Stimulated activated CD4-positive, alpha-beta T cell treated with anti-CD3 and anti-CD28 coated beads, Interleukin-15, amount 100 ng/mL, for 1 hour (primary cell): ENCODE measurements at places on chromosomes 7 and 10.
A peak's percentile ranks its signal among the peaks of the same experiment; 100 is the strongest.

DNA sequence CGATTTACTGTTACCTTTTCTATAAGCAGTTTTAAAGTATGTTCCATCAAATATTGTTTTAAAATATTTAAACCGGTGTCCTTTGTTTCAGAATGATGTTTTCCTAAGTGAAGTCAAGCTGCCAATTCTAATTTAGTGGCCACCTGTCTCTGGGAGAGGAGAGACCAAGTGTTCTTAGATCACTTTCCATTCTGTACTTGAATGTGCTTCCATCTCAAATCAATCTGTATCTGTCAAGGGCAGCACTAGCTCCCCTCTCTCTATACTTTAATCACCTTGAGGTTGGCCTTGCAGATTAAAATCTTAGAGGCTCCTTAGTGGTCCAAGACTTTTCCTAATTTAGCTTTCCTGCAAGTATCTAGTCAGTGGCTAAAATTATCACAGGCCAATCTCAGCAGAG, 49.6 kb downstream of the LGI1 start:
- no peak for DNase-seq

DNA sequence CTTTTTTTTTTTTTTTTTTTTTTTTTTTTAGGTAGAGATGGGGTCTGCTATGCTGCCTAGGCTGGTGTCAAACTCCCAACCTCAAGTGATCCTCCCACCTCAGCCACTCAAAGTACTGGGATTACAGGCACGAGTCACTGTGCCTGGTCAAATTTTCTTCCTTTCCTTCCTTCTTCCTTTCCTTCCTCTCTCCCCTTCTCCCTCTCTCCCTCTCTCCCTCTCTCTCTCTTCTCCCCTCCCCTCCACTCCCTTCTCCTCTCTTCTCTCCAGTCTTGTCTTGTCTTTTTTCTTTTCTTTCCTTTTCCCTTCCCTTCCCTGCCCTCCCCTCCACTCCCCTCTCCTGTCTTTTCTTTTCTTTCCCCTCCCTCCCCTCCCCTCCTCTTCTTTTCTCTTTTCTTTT, 7.2 kb upstream of the MLXIPL start:
- no peak for DNase-seq

GRCh38 chr7:142740786-142741185, 8.5 kb upstream of the PRSS1 start:
- no peak for DNase-seq

DNA sequence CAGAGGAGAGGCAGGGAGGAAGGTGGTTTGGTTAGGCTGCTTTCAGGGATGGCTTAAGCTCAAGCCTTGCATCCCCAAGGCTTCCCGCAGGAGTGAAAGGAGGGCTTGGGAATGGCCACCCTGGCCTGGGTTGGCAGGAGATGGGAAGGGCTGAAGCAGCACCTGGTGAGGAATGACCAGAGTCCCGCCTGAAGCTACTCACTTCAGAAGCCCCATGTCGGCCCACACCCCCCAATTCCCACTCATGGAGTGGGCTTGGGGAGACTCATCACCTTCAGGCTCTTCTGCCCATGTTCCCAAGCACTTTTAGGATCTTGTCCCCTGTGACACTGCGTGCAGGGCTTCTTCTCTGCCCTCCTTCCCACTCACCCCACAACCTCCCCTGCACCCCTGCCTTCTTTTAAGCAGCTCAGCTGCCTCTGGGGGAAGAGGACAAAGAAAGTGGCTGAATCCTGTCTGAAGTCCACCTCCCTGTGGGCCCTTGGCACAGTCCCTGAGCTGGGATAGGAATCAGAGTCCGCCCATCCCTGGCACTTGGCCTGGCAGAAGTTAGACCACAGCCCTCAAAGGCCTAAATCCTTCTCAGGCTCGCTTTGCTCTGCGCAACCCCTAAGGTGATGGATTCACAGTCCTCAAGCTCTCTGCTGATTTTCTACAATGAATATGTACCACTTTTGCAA, 16.5 kb downstream of the RGR start:
- no peak for DNase-seq

GRCh38 chr10:23280419-23281043, 64.1 kb downstream of the C10orf67 start:
- DNase-seq, result no peak

- no peak for DNase-seq
Measured at GRCh38 chr10:88062385-88062784, 199.0 kb downstream of the PTEN start.

DNA sequence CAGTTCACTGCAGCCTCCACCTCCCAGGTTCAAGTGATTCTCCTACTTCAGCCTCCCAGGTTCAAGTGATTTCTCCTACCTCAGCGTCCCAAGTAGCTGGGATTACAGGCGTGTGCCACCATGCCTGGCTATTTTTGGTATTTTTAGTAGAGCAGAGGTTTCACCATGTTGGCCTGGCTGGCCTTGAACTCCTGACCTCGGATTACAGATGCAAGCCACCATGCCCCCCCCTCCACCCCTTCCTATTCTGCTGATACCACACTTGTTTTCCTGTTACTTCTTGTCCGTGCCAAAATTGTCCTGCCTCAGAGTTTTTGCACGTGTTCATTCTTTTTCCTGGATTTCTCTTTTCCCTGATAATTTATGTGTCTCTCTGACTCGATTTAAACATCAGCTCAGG, 62.5 kb downstream of the R3HCC1L start:
- no peak for DNase-seq

DNA sequence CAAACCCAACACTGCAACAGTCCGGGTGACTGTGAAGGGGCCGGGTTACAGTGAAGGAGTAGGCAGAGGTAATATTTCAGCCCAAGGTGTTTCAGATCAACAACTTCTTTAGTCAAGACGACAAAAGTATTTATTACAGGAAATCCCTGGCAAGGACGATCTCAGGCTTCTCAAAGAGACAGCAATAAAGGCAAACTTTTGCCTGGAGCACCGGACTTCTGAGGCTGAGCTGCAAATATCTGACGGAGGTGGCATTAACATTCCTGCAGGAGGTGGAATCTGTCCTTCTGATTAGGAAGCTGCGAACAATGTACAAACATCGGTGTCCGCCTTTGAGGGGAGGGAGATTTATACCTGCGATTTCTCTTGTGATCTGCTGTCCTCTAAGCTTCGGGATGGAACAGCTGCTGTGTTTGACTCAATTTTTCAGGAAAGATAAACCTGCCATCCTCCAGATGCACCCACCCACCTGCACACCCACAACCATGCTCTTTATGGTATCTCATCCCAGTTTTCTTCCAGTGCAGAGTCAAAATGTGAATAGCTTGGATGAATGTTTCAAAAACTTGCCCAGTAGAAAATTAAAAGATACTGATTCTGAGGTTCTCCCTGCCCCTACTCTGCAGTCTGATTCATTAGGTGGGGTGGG, 32.1 kb downstream of the EMX2 start:
- no peak for DNase-seq

DNA sequence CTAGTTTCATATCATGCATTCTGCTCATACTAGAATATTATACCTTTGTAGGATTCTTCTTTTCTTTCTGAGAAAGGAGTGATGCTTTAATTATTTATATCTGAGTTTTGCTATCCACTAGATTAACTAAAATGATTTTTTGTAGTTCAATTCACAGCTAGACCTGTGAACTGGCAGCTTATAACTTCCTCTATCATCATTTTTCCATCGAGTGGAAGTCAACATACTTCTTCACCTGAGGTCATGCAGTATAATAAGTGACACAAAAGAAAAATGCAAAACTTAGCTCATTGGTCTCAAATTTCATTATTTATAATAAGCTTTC, 8.0 kb downstream of the LRRN3 start:
- DNase-seq, result no peak

DNA sequence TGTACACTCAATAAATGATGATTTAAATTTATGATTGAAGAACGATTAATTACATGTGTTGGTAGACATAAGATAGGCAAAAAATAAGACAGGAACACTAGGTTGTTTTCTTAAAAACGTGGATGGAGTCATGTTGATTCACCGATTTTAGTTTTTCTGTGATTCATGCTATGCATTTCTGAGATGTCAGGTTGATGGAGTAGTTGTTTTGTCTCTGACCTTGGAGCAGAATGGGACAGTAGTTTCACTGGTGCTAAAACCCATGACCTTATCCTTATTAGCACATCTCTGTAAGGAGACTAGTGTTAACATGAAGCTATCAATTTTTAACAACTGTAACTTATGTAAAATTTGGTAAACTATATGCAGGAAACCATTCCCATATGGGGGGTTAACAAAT, 611.6 kb upstream of the FZD8 start:
- no peak for DNase-seq

DNA sequence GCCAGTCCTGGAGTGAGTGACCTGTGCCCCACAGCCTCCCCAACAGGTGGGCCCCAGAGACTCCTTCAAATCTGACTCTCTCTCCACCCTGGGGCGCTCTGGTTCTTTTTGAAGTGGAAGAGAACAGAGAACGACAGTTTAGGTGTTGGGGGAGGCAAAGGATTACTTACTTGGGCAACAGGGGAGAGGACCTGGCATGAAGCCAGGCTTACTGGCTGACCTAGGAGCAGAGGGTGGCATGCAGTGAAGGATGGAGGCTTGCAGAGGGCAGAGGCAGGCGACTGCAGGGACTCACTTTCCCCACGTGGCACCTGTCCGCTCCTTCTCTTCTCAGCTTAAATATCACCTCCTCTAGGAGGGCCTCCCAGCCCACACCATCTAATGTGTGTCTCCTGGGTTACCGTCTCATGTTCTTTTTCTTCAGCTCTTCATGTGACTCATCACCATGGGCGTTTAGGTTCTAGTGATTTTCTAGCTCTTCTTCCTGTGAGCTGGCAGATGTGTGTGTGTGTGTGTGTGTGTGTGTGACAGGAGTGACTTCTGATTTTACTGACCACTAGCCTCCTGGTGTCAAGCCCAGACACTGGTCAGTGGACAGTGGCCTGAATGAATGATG, 15.5 kb downstream of the LZTS2 start:
- DNase-seq, result no peak

- no peak for DNase-seq
Measured at GRCh38 chr10:114664127-114664526, 6.1 kb upstream of the ABLIM1 start.

GRCh38 chr7:74329225-74329624, 40.0 kb downstream of the CLIP2 start:
- DNase-seq, result no peak

DNA sequence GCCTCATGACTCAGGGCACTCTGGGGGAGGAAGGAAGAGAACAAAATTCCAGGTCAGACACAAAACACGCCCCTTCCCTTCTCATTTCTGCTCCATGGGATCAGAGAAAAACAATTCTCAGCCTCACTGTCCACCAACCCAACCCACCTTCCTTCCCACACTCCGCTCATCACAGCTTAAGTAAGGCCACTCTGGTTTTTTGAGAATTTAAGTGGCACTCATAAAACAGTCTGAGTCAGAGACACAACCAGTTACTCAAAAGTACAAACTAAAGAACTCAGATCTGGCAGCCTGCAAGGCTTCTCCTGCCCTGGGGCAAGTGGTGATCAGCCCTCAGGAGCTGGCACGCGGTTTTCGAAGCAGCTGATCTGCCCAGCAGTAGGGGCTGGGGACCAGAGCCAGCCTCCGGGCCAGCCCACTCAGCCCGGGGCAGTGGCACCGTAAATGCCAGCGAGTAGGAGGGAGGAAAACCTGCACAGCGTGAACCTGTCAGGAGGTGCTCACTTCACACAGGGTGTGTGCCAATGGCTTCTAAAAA, 39.1 kb upstream of the ABLIM1 start:
- DNase-seq, result no peak

DNA sequence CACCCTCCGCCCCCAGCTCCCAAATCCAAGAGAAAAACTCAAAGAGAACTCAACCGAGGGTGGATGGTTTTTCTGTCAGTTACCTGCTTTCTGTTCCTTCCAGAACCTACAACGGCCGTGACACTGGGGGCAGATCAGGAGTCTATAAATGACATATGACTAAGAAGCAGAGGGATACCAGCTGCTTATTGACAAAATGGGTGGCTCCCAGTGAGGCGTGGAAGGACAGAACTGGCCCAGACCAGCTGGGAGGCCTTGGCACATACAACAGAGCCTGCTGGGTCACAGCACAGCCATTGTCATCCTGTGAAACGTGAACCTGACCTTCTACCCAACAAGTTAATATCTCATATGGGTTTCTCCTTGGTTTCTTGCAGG, 84.3 kb upstream of the ADRB1 start:
- no peak for DNase-seq

- DNase-seq, result peak; percentile 26
Measured at GRCh38 chr7:102415685-102416225, 17.6 kb upstream of the ORAI2 start.

- DNase-seq, result no peak
Measured at GRCh38 chr7:88477976-88478375, 171.3 kb upstream of the STEAP4 start.

DNA sequence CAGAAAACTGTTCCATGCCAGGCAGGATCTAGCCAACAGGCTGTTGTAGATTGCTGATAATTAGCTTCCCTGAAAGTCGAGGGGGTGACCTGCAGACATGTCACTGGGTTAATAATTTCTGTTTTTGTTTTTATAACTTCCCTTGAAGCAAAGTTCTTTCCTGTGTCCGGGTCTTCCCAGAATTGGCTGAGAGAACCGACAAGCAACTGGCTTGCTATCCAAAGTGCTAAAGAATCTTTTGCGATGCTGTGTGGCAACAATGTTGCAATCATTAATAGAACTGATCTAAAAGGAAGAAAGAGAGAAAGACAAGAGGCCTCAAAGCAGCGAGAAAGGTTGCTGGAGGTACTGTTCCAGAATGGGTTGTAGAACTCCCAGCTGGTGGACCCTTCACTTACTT, 132.1 kb upstream of the DPP6 start:
- DNase-seq, result no peak

DNA sequence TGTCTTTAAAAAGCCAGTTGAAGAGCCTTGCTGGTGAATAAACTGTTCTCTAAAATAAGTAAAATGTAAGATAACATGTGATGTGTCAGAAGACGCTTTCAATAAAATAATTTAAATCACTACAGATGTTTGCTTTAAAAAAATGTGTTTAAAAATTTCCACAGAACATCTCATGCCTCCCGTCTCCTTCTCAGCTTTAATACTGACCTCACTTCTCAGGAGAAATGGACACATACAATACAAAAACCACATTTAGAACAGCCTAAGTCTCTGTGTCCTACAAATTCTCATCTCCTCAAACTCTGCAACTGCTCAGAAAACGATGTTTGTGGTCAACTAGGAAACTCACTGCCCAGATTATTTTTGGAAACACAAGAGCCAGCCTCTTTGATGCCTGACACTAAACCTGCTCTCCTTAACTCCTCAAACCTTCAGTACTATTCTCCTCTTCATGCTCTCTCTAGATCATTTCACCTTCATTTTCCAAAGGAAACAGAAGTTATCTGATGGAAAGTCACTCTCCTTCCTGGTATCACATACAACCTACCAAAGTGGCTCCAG, 120.3 kb downstream of the ZNF438 start:
- DNase-seq, result no peak

GRCh38 chr10:120998251-120998650, 147.1 kb downstream of the WDR11 start:
- no peak for DNase-seq

DNA sequence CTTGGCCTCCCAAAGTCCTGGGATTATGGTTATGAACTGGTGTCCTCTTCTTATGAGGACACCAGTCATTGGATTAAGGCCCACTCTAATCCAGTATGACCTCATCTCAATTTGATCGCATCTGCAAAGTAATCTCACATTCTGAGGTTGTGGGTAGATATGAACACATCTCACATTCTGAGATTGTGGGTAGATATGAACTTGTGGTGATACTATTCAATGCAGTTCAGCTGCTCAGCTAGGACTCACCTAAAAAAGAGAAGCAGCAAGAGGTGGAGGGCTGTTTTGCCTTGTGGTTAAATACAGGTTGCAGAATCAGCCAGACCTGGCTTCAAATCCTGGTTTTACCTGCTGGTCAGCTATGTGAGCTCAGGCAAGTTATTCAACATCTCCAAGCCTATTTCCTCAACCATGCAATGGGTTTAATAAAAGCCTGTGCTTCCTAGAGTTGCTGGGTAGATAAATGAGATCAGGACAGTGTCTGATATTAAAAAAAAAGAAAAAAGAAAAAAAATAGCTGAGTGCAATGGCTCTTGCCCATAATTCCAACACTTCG, 8.5 kb upstream of the BAG3 start:
- no peak for DNase-seq
